ENCODE measurements at places on chromosomes 2 and 18.

DNA sequence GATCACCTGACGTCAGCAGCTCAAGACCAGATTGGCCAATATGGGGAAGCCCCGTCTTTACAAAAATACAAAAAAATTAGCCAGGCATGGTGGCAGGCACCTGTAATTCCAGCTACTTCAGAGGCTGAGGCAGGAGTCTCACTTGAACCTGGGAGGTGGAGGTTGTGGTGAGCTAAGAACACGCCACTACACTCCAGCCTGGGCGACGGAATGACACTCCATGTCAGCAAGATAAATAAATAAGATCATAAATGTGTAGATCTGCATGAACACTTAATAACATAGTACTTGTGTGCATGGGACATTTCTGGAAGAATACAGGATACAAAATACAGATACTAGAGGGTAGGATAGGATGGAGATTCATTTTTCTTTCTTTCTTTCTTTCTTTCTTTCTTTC is 9.1 kb downstream of the EHD3 start:
- no peak for DNase-seq

- no peak for DNase-seq
Observed at GRCh38 chr18:42412281-42412680, 457.2 kb downstream of the PIK3C3 start.

- no peak for DNase-seq
Observed at GRCh38 chr2:106018141-106018540, 176.0 kb downstream of the UXS1 start.

DNA sequence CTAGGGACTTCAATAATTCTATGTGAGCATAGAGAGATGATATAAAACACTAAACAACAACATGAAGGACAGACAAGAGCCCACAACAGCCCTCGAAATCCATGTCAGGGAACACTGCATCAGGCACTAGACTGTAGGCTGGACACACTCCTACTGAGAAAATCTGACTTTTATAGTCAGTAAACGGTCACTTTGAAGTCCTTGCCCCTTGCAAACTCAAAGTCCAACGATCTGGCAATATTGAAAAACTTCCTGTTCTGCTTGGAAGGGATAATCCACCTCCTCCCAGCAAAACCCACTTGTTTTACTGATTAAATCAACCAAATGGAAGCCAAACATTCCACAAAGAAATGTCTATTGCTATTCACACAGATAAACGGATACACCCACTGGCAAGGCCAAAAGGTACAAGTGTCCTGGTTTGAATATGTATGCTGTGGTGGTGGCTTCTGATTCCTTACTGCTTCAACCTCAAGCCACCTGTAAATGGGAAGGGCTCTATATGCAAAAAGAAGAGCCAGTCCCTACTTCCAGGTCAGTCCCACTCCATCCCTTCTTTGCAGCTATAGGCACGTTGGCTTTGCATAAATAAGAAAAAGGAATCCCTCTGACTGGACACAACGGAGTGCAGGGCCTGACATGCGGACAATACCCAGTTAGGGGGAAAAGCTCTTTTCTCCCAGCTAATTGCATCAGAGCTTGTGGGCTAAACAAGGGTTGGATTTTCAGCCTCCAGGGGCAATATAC is 56.6 kb downstream of the STK39 start:
- DNase-seq, result no peak

DNA sequence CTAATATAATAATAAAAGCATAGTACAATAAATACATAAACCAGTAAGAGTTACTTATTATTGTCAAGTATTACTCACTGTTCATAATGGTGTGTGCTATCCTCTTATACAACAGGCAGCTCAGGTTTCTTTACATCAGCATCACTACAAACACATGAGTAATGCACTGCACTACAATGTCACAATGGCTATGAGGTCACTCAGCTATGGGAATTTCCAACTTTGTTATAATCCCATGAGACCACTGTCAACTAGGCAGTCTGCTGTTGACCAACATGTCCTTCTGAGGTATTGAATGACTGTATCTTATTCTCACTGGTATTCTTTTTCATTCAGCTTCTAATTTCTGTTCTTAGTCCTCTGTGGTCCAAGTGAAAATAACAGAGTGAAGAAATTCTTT is 250.4 kb upstream of the DSEL start:
- DNase-seq, result no peak

GRCh38 chr2:23564615-23564960 is 179.6 kb downstream of the KLHL29 start:
- no peak for DNase-seq

- no peak for DNase-seq
Observed at GRCh38 chr2:125961739-125962138, 694.2 kb upstream of the GYPC start.

DNA sequence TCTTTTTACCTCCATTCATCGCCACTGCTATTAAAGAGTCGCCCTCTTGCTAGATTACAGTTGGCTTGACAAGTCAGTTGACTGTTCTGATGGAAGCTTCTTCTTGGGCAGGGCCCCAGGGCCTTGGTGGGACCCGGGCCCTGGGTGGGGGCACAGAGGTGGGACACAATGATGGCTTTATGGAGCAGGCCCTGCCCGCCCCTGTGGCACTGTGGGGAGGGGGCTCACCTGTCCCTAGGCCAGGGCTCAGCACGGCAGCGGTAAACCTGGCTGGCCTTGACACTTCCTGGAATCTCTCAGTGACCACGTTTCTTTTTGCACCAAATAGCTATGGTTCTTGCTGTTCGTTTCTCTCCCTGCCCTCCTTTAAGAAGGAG is 4.9 kb upstream of the HS6ST1 start:
- no peak for DNase-seq

DNA sequence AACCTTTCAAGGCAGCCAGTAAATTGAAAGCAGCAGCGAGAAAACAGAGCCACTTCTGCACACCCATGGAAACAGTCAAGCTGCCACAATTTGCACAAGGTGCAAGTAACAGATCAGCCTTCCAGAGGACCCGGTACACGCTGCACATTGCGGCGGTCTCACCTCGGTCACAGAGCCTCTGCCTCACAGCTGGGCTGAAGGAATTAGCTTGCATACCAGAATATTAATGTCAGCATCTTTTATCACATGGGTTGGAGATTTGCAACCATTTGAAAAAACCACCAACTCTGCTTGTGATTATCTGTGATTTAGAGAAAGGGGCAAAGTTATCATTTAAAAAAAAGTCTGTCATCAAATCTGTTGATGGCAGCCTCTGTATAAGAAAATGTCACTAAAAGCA is 330.5 kb upstream of the TCF4 start:
- DNase-seq, result no peak

- DNase-seq, result no peak
Observed at GRCh38 chr2:148218326-148219075, 197.6 kb downstream of the MBD5 start.

DNA sequence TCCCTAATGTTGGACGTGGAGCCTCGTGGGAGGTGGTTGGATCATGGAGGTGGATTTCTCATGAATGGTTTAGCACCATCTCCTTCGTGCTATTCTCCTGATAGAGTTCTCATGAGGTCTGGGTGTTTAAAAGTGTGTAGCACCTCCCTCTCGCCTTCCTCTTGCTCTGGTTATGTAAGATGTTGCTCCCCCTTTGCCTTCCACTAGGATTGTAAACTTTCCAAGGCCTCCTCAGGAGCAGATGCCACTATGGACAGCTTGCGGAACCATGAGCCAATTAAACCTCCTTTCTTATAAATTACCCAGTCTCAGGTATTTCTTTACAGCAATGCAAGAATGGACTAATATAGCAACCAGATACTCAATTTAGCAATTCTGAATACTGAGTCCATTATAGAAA is 82.4 kb upstream of the PELI1 start:
- no peak for DNase-seq

GRCh38 chr2:178579006-178579405 is 98.7 kb downstream of the PLEKHA3 start:
- no peak for DNase-seq

GRCh38 chr2:84972932-84973331 is 2.0 kb downstream of the KCMF1 start:
- no peak for DNase-seq

DNA sequence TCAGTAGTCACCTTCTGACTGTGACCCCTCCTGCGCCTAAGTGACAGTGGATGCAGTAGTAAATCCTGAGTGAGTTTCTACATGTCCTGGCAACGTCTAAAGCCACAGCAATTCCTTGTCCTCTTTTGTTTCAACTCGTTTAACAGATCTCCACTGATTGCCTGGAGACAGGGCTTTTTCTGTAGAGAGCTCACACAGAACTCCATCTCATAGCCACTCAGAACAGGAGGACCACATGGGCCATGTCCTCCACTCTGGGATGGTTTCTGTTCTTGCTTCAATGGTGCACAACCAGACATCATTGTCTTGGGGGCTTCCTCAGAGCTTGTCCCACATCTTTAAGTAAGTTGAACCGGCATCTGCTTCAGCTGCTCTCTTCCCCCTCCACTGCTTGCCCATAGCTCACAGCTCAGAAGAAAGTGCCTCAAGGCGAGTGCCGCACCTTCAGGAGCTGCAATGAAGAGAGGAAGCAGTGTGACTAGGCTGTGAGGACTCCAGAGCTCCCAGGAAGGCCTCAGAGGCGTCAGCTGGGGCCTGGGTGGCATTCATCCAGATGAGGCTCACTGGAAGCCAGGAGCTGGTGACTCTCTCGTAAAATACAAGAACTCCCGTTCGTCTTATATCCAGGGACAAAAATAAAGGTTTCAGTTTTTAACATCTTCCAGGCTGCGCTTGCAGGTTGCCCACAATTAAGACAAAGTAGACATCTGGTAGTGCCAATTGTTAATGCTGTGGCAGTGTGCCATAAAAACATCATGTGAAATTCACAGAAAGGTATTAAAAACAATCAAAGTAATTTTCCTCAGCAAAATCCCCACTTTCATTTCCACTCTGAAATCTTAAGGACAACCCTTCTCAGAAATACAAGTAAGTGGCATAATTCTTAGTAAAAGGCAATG is 37.3 kb downstream of the ST3GAL5 start:
- no peak for DNase-seq

DNA sequence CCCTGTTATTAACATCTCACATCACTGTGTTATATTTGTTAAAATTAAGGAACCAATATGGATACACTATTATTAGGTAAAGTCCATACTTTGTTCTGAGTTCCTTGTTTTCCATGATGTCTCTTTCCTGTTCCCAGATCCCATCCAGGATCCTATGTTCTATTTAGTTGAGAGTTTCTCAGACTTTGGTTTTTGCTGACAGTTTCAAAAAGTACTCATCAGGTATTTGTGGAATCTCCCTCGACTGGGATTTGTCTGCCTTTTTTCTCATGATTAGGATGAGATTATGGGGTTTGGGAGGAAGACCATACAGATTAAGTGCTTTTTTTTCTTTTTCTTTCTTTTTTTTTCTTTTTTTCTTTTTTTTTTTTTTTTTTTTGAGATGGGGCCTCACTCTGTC is 39.4 kb upstream of the ITM2C start:
- no peak for DNase-seq

GRCh38 chr2:348361-348916 is 60.5 kb upstream of the ALKAL2 start:
- no peak for DNase-seq

DNA sequence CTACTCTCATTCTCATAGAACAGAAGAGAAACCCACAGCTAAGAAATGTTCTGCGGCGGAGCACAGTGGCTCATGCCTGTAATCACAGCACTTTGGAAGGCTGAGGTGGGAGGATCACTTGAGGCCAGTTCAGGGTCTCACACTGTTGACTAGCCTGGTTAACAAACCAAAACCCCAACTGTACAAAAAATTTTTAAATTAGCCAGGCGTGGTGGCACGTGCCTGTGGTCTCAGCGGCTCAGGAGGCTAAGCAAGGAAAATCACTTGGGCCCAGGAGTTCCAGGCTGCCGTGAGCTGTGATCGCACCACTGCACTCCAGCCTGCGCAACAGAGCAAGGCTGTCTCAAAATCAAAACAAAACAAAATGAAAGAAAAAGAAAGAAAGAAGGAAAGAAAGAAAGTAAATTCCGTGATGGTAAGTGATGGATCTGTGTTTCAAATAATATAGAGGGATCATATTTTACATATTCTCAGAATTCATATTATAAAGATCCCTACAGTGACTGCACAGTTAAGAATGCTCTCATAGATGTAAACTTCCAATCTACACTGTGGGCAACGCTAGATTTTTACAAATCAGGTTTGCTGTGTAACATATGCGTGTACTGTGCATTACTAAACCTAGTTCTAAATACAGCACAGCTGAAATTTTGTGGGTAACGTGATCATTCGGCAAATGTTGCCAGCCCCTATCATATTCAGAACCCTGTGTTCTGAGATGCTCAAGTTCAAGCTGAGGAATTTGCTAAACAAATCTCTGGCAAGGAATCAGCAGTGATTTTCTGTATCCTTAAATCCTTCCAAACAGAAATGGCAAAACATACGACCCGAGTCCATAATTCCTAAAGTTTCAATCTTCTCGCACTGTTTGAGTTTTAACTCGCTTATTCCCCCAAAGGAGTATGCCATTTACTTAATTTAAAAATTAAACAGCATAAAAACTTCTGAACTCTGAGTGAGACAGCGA is 1.2 kb upstream of the RAB12 start:
- no peak for DNase-seq

GRCh38 chr2:24972315-24972961 is 683 bp upstream of the DNAJC27 start:
- peak; percentile 31 for DNase-seq

- no peak for DNase-seq
Observed at GRCh38 chr2:59019566-59020159, 778.5 kb upstream of the FANCL start.

GRCh38 chr2:167946441-167946841 is 301.0 kb downstream of the STK39 start:
- DNase-seq, result no peak

DNA sequence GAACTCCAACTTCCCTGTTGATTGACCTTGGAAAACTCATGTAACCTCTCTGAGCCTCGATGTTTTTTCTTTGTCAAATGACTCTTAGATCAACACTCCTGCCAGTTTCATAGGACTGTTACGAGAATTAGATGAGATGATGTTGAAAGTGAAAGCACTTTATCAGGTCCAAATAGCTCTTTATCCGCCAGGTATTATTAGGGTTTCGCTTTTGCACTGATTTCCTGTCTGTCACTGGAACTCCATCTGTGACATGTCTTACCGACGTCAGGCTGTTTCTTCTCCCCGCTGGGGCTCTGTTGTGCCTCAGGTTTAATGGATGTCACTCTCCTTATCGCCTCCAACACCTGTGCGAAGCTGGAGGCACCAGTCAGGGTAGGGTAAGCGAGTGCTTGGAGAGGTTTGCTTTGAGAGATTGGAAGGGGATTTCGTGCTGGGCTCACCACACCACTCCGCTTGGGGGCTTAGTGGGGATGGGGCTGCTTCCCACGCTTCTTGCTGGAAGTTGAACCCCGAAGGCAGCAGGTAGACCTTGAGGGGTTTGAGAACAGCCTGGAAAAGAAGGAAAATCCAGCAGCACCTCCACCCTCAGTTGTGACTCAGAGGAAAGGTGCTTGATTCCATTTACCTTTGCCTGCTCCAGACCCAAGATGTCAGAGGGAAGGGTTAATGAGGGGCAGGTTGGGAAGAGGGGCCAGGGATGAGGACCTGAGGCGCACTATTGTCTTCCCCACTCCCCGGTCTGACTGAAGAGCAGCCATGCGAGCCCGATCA is 4.3 kb downstream of the GAD1 start:
- no peak for DNase-seq

GRCh38 chr18:50162486-50163304 is 32.3 kb downstream of the MYO5B start:
- no peak for DNase-seq

- DNase-seq, result peak; percentile 87
Observed at GRCh38 chr18:37294951-37295350, 270.6 kb downstream of the CELF4 start.

GRCh38 chr18:79460481-79461300 is 65.0 kb downstream of the NFATC1 start:
- no peak for DNase-seq
